ENCODE measurements at places on chromosomes 2 and 18.

GRCh38 chr18:55650363-55650870 is 62.4 kb upstream of the TCF4 start:
- no peak for DNase-seq

GRCh38 chr2:17479875-17480274 is 38.4 kb downstream of the RAD51AP2 start:
- DNase-seq, result no peak

DNA sequence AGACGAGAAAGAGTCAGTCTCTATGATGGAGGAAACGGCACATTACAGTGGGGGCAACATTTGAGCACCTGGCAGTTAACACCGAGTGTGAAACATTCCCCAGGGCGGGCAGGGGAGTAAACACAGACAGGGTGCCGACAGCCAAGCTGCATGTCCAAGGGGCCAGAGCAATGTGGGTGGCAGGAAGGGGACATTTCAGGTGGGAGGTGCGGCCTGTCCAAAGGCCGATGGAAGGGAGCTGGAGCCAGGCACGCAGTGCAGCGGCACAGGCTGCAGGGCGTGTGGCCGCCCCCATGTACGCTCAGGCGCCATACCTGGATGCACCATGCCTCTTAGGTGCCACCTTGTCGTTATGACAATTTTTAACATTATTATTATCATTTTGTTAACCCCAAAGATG is 43.3 kb downstream of the TIMM21 start:
- no peak for DNase-seq

- peak; percentile 21 for DNase-seq
Measured at GRCh38 chr2:15142069-15142689, 419.0 kb downstream of the NBAS start.

GRCh38 chr2:84283506-84283905 is 175.6 kb downstream of the SUCLG1 start:
- no peak for DNase-seq

GRCh38 chr2:96762529-96763311 is 2.0 kb downstream of the CNNM4 start:
- no peak for DNase-seq

GRCh38 chr2:73918856-73919255 is 7.8 kb upstream of the DGUOK start:
- DNase-seq, result no peak

DNA sequence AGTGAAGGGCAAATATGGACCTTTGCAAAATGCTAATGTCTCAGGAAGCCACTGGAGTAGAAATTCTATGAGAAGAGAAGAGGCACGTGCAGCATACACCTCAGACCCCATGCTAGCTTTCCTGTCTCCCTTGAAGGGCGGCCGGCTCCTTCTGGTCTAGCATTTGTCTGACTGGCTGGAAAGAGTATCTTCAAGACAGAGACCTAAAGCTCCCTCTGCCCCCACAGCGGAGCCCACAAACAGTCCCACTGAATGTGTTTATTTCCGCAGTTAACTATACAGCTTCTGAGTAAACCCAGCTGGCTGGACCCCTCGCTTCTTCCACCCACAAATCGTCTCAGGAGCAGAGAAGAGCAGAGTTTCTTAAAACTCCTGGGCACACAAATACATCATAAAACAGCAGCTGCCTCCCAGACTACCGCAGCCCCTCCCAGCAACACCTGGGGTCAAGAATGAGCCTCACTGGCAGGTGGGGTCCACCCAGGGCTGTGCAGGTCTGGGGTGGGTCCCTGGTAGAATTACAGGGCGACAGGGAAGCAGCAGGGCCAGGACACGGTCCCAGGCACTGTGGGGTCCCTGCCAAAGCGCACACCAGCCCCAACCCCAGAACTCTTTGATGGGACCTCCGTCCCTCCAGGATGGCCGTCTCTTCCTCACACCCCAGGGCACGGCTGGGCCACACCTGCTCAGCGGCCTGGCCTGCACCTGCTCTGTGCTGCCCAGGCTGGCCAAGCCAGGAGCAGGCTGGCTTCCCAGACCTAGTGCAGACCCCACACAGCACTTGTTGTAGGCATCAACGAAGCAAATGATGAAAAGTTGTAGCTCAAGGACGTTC is 103.8 kb downstream of the PXDN start:
- no peak for DNase-seq

DNA sequence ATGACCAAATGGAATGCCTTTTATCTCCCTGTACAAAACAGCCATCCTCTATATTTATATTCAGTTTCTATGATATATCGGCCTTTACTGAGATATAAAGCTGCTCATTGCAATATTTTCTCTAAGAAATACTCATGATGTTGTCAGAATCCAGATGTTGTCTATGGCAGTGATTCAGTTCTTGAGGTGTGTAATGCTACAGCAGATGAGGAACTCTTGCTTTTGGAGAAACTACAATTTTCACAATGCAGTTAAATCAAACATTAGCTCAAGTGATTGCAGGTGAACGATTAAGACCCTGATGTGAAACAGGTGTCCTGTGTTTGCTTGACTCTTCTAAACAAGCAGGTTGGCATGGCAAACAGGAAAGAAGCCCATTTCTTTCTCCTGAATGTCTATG is 256.2 kb upstream of the CDH20 start:
- DNase-seq, result no peak

- DNase-seq, result no peak
Measured at GRCh38 chr2:26324903-26325302, 21.0 kb upstream of the SELENOI start.

- no peak for DNase-seq
Measured at GRCh38 chr2:213119061-213119809, 32.2 kb downstream of the IKZF2 start.

- no peak for DNase-seq
Measured at GRCh38 chr18:37175727-37176620, 347.0 kb downstream of the KIAA1328 start.

GRCh38 chr2:216312441-216312840 is 59.8 kb downstream of the MARCHF4 start:
- no peak for DNase-seq

DNA sequence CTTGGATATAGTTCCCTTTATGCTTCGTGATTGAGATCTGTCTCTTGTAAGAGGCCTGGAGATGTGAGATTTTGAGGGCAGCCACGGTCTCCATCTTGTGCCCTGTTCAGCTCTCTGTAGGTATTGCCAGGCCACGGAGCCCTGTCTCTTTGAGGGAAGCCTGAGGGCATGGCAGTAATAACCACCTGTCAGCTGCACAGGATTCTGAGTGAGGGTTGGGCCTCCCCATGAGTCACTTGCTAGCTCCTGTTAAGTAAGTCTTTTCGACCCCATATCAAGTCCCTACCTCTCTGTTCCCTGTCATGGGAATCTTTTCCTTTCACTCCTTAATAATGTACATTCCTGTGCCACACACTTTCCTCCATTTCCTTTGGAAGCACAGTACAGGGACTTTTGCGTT is 20.4 kb downstream of the LYPD6B start:
- no peak for DNase-seq

DNA sequence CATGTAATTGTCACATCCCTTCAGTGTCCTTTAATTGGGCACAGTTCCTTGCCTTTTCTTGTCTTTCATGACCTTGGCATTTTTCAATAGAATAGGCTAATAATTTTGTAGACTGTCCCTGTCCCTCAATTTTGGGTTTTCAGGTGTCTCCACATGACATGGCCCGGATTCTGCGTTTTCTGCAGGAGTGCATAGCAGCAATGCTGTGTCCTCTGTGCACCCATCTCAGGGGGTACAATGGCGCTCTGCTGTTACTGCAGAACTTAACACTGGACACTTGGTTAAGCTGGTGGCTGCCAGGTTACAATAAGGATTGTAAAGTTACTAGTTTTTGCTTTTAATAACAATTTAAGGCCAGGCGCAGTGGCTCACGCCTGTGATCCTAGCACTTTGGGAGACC is 51.3 kb downstream of the INPP5D start:
- no peak for DNase-seq

DNA sequence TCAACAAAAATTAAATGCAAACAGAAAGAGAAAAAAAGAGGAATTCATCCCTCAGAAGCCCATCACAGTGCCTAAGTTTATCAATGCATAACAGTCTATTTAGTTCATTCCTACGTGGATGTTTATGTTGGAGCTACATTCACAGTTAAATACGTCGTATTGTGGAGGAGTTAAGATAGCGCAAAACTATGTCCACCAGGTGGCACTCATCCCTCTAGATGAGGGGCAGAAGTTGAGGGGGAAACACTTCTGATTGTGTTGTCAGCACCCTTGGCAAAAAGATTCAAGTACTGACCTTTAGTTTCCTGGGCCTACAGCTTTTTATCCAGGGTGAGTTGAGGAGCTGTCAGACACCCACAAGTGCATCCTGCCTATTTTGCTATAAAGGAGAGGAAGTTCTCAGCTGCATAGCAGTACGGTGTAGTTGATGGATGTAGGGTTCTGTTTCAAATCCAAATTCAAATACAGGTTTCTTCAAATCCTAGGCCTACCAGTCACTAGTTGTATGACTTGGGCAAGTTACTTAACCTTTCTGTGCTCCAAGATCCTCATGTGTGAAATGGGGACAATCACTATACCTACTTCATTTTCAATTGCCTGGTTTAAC is 26.8 kb upstream of the MYO1B start:
- no peak for DNase-seq

GRCh38 chr18:21700528-21701075 is 4.0 kb downstream of the ABHD3 start:
- DNase-seq, result no peak

- DNase-seq, result no peak
Measured at GRCh38 chr2:109275120-109276012, 146.4 kb downstream of the SH3RF3 start.

DNA sequence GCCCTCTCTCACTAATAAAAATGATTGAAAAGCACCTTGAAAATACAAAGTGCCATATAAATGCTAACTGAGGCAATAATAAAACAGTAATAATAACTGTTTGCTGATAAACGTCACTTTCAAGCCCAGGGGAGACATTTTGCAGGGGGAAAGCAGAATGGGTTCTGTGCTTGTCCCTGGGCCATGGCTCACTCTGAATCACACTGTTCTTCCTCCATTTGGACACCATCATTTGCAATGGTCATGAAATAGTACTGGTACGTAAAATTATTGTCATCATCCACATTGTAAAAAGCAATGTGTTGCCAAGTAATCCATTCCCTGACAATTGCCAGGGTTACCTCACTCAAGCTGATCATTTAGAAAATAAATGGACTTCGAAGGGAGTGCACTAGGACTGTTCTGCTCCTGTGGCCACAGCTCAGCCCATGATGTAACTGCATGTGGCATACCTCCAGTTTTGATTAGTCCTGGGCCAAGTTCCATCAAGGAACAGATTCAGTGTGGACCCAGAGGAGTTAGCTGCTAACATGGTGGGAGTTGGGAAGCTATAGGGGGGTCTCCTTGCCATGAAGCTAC is 508.8 kb upstream of the CELF4 start:
- DNase-seq, result no peak

GRCh38 chr2:111042772-111043771 is 77.6 kb upstream of the BCL2L11 start:
- DNase-seq, result no peak

GRCh38 chr2:111662039-111662770 is 221.8 kb downstream of the ANAPC1 start:
- no peak for DNase-seq

DNA sequence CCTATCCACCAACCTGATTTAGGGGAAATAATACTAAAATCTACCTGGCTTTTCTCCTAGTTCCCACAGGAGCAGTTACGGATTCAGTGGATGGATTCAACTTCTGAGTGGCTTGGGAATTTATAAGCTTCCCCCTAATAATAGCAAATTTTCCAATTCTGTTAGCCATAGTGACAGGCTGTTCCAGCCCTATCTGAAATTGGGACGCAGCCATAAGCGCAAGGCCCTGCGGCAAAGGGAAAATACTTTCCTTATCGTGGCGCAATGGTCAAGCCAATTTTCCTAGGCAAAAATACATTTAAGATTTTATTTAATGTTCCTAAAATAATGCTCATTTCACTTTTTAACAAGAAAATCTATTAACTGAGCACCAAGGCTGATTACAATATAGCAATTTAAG is 49.7 kb downstream of the CDH2 start:
- no peak for DNase-seq

GRCh38 chr2:237165405-237166276 is 80.0 kb downstream of the COPS8 start:
- DNase-seq, result no peak

- DNase-seq, result no peak
Measured at GRCh38 chr2:28952836-28953211, 28.3 kb upstream of the TOGARAM2 start.

DNA sequence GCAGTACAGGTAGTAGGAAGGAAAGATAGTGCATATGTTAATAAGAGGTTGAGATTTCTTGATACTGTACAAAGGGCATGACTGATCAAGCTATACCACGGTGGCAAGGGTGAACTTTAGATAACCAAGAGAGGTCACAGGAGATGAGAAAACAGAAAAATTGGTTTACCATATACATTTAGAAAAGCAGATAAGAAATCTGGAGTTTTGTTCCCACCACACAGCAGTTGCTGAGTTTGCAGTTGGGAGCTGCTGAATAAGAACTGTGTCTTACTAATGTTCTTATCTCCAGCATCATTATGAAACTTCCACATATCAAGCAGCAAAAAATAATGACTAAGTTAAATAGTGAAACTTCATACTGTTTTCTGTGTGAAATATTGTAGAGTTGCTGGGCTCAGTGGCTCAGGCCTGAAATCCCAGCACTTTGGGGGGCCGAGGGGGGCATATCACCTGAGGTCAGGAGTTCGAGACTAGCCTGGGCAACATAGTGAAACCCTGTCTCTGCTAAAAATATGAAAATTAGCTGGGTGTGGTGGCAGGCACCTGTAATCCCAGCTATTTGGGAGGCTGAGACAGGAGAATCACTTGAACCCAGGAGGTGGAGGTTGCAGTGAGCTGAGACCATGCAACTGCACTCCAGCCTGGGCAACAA is 12.0 kb upstream of the IMPACT start:
- no peak for DNase-seq

DNA sequence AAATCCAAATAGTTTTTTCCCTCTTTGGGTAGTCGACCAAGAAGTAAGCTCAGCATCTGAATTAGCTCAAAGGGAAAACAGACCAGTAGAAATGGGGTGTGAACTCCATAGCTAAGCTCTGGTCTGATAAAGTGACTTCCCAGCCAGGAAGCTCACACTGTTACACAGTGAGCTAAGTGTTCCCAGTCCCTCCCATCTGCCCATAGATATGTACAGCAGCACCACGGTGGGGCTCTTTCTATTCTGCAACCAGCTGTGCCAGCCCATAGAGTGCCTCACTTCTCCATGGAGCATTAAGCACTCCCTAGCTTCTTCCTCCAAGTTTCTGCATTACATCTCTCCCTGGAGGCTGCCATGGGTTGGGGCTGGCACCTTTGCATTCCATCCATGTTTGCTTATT is 27.6 kb upstream of the NEMP2 start:
- DNase-seq, result no peak

GRCh38 chr18:46324087-46324955 is 220.1 kb downstream of the HAUS1 start:
- DNase-seq, result no peak
